ENCODE measurements at places on chromosomes 1 and 21. TPM values are rescaled to one million over a fixed set of nuclear protein-coding genes. Genes with fewer than 3 reads are reported as not detected.

The TTLL7 gene
- 3.5 TPM for total RNA-seq

The GNG4 gene
- total RNA-seq, result 6.1 TPM

The CD247 gene
- total RNA-seq, result not detected

The HSPG2 gene
- total RNA-seq, result 38.3 TPM

The SLAMF6 gene
- total RNA-seq, result not detected

Data from hepatocyte (in vitro differentiated cells).